ENCODE measurements at places on chromosomes 3 and 15.

- no peak for DNase-seq
Observed at GRCh38 chr15:69857686-69858391, 239.9 kb downstream of the TLE3 start.

DNA sequence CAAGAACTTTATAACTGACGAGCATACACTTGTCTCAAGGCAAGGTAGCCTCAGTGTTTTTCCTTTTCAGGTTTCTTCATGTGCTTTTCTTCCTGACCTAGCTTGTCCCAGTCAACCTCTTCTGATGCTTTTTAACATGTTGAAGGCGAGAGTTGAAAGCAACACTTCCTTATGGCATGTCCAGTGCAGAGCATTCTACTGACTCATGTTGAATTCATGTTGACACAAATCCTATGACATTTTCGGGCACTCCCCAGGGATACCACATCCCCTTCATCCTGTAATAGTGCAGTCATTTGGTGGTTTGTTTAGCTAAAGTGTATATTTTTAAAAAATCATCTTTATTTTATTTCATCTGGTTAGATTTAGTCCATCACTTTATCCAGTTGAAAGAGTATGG lies 75.9 kb upstream of the CBLB start:
- DNase-seq: no peak

GRCh38 chr3:193982258-193982659 lies 153.7 kb upstream of the HES1 start:
- DNase-seq: no peak

DNA sequence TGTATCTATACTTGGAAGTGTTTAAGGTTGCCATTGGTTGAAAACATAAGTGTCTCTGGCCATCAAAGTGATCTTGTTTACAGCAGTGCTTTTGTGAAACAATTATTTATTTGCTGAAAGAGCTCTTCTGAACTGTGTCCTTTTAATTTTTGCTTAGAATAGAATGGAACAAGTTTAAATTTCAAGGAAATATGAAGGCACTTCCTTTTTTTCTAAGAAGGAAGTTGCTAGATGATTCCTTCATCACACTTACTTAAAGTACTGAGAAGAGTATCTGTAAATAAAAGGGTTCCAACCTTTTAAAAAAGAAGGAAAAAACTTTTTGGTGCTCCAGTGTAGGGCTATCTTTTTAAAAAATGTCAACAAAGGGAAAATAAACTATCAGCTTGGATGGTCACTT lies 19.7 kb downstream of the B3GNT5 start:
- DNase-seq: no peak

GRCh38 chr3:58414538-58415197 lies 19.0 kb downstream of the PDHB start:
- DNase-seq: no peak

GRCh38 chr15:27599034-27599433 lies 500.1 kb downstream of the OCA2 start:
- no peak for DNase-seq

DNA sequence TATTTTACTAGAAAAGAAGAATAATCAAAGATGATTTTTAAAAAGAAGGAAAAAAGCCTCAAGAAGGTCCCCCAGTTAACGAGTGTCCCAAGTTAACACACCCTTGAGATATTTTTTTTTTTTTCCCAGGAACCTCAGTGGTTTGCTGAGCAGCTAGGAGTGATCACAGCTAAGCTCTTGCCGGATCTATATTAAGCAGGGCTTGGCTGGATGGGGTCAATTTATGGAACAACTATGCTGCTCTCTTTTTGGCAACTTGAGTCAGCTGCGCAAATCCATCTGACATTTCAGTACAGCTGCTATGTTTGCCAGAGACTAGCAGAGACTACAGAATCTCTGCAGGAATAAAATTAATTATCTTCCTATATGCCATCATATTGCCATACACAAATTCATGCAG lies at the start of gene LMOD3:
LMOD3 (minus strand) TSS at position 193 of the 400 bp plus-strand sequence. CDS start 209 bp downstream, outside the sequence.
- DNase-seq: no peak

- no peak for DNase-seq
Observed at GRCh38 chr3:71069797-71070196, 513.7 kb downstream of the FOXP1 start.

DNA sequence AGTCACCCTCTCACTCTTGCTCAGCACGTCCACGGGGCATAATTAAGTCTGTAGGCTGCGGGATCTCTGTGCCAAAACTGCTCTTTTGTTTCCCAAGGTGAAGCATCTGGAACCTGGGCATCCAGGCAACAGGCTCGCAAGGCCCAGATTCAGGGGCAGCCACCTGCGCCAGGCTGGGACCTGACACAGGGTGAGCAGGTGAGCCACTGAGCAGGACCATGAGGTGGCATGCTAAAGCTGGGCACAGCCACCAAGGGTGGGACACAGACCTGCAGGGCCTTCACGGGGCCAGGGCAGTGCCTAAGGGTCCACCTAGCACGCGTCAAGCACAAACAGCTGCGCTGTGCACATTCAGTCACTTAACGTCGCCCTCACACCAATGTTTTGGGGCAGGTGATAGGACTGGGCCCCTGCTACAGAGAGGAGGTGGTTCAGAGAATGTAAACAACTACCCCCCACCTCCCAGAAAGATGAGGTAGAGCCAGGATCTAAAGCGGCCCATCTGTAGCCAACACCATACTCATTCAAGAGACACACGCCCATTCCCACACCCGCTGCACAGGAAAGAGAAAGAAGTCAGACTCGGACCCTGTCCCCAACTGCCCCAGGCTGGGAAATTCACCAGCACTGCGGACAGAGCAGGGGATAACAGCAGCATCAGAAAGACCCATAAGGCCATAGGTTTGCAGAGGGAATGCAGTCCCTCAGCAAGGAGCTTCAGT lies 16.3 kb downstream of the XXYLT1 start:
- no peak for DNase-seq

GRCh38 chr3:108333961-108334360 lies 37.6 kb downstream of the HHLA2 start:
- no peak for DNase-seq

- DNase-seq: no peak
Observed at GRCh38 chr15:45126535-45127158, 3.0 kb downstream of the DUOXA1 start.

DNA sequence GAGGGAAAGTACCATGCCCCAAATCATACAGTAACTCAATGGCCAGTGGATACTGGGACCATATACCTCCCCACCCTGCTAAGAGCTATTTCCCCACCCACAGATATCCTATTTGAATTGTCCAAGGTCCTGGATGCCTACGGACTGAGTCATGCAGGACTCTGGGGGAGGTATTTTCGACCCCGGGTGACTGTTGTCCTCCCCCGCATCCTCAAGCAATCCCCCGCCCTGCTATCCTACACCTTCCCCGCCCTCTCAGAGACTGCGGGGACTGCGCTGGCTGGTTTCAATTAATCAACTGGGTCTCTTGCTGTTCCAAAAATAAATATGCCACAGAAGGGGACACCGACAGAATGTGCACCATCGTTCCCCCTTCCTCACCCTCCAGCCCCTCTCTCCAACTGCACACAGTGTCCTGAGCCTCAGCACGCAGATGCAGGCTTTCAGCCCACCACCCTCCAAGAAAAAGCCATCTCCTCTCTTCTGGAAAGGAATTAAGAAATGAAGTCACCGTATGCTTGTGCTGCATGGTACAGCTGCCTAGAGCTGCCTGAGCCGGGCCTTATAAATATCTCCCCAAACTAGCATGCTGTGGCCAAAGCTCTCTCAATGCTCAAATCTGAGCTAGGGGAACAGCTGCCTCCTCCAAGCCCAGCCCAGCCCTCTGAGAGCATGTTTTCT lies 8.1 kb downstream of the CAV3 start:
- DNase-seq: peak; percentile 84

- no peak for DNase-seq
Observed at GRCh38 chr3:178777718-178778411, 241.6 kb downstream of the KCNMB2 start.

- no peak for DNase-seq
Observed at GRCh38 chr3:56389183-56389830, 79.0 kb downstream of the ERC2 start.

GRCh38 chr3:102259663-102260062 lies 175.2 kb upstream of the ZPLD1 start:
- no peak for DNase-seq

DNA sequence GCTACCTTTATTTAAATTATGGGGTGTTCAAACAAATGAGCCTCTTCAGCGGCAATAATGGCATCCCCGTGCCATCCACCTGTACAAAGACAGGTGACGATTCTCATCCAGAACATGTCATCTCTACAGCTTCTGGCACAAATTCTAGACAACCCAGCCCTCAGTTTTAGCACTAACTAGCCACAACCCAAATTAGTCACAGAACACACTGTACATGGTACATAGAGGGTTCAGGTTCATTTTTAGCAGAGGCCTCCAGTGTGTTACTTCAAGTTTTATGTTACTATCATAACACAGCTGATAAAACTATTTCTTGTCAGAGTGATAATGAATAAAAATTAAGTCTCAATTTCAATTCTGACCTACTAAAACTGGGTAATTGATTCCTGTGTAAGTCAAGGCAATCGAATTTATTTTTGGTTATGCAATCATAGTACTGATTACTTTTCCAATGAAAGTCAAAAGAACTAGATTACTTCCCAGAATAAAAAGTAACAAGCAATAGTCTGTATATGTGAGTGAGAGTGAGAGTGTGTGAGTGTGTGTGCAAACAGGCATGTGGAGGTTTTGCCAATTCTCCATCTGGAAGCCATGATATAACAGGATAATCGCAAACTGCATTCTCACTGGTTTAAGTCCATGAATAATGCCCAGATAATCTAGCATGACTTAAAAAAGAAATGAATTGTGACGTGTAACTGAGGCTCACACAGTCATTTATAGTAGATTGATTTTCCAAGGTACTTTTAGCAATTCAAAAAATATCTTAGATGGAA lies 37.4 kb downstream of the SHQ1 start:
- no peak for DNase-seq

- no peak for DNase-seq
Observed at GRCh38 chr3:196843435-196844110, 24.1 kb upstream of the SENP5 start.

GRCh38 chr3:464255-464654 lies 267.7 kb downstream of the CHL1 start:
- DNase-seq: no peak

GRCh38 chr15:68986322-68986721 lies 28.2 kb upstream of the NOX5 start:
- DNase-seq: no peak

DNA sequence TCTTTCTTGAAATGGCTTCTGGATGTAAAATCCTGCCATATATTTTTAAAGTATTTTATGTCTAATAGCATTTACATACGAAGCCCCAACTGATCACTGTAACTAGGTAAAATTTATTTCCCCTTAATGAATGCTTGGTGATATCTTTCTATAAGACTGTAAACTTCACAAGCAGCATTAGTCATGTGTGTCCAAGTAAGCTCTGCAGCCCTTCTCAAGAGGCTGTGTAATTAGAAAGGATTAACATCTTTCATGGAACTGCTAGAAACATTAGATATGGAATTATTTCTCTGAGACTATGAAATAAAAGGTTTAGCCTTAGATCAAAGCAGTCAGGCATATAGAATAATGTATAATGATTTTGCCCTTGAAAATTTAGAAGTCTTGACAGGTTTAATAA lies 143.3 kb downstream of the EPHA3 start:
- DNase-seq: no peak

- DNase-seq: no peak
Observed at GRCh38 chr3:4772858-4773257, 206.4 kb upstream of the BHLHE40 start.

DNA sequence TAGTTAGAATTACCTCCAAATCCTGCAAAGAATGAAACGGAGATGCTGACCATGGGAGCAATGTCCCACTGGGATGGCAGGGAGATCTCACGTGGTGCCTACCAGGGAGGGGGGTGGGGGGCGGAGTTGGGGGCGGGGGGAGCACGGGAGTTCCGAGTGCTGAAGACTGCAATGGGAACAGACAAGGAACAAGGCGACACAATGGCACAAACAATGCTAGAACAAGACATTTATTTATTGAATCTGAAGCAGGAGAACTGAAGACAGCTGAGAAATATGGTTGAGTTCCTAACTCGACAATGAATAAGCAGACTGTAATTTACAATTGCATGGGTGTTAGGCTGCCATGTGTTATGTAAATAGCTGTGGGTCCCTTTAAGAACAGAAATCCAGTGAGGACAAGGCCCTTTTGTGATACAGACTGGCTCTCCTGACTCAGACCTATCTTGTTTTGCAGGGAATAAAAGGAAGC lies 91.2 kb downstream of the AQP9 start:
- peak; percentile 81 for DNase-seq

- no peak for DNase-seq
Observed at GRCh38 chr15:87209891-87210689, 1046.4 kb downstream of the NTRK3 start.

- DNase-seq: no peak
Observed at GRCh38 chr3:113163152-113163551, 48.2 kb upstream of the BOC start.

- no peak for DNase-seq
Observed at GRCh38 chr15:77002954-77003912, 8.3 kb downstream of the PSTPIP1 start.

- no peak for DNase-seq
Observed at GRCh38 chr3:194112120-194113106, 23.5 kb upstream of the HES1 start.

- no peak for DNase-seq
Observed at GRCh38 chr3:18672561-18672960, 247.4 kb upstream of the SATB1 start.

- DNase-seq: no peak
Observed at GRCh38 chr3:193981504-193981903, 154.4 kb upstream of the HES1 start.

GRCh38 chr3:72135636-72136035 lies 350.7 kb upstream of the PROK2 start:
- DNase-seq: no peak

DNA sequence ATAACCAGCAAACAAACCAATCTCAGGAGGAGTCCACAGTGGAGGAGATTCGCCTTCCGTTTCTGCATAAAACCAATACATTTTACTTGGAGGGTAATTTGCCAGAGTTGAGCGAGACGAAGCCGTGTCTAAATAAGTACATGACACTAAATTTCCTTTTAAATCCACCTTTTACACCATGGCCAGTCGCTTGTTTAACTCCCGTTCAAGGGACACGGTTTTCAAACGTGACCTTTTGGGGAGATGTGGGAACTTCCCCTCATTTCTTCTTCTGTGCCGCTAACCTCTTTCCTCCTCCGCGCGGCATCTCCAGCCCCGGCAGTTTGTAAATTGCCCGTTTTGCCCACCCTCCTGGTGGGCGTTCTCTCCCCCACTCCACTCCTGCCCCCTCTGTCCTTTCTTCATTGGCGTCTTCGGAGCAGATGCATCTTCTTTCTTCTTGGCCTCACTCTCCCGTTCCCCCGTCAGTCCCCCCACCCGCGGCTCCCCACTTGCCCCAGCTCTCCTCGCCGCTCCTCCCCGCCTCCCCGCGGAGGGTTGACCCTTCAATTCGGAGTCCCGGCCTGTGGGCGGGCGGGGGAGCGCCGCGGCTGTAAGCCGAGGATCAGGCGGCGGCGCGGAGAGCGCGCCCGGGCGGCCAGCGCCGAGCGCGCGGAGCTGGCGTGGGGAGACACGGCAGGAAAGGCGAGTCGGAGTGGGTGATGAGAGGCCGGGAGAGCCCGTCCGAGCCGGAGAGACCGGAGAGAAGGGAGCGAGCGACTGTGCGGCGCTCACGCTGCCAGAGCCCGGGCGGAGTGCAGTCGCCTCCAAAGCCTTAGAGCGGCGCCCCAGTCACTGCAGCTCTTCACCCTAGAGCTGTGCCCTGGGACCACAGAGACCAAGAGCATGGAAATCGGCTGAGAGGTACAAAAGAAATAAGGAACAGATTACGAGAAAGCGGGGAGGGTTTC lies at the start of gene NLGN1:
NLGN1 (plus strand) TSS at position 584 of the 950 bp plus-strand sequence.
- DNase-seq: peak; percentile 60
